ENCODE measurements at places on chromosomes 2 and 18.

DNA sequence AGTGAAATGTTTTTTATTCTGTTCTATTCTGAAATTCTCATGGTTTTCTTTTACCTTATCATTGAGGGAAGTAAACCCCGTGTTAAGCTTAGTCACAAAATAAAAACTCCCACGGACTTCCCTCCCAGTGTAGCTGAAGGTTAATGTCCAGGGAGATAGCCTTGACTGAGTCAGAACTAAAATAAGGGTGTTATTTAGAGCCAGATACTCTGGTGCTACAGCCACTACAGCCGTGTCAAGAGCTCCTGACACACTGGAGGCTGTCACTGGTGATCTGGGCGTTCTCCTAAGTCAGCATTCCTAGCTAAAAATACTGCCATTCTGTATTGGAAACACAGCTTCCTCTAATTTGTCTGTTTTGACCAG, 82.0 kb upstream of the RANBP2 start:
- no peak for DNase-seq

- DNase-seq, result no peak
These were observed 85.4 kb downstream of the NCKAP1 start for GRCh38 chr2:182952741-182953450.

DNA sequence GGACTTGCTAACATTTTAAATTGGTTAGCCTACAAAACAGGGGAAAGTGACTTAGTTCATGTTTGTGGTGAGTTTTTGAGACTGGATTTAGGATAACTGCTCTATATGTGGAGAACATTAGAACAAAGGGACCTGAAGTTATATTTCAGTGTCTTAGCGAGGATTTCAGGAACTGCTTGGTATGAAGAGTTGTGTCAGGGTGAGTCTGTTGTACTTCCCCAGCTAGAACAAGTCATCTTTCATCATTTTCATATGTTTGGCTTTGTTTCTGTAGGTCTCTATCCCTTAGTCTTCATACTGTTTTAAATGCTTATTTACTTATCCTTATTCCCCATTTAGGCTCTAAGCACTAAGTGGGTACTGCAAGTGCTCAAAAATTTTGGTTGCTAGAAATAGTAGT, 41.9 kb downstream of the KCMF1 start:
- DNase-seq, result no peak

DNA sequence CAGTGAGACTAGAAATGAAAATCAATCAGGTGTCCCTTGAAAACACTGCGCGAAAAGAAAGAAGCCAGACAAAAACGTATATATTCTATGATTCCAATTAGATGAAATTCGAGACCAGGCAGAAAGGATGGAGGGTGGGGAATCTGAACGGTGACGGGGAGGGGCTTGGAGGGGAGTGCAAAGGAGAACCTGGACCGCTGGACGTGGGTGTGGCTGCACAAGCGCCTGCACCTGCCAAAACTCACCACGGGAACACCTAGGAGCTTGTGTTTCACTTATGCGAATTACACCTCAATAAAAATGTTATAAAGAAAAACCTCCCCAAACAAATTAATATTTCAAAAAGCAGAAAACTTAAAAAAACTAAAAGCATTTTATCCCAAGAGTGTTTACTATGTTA, 21.9 kb downstream of the THAP4 start:
- no peak for DNase-seq

Data from stimulated activated CD4-positive, alpha-beta T cell treated with anti-CD3 and anti-CD28 coated beads, Interleukin-12 subunit alpha, Interleukin-12 subunit beta, amount 100 ng/mL, for 48 hours (primary cell).